ENCODE measurements at places on chromosomes 2 and 18.

- DNase-seq, result no peak
These were observed 61.6 kb upstream of the KLHL29 start for GRCh38 chr2:23323198-23323916.

- DNase-seq, result no peak
These were observed 126.6 kb upstream of the KYNU start for GRCh38 chr2:142750858-142751257.

DNA sequence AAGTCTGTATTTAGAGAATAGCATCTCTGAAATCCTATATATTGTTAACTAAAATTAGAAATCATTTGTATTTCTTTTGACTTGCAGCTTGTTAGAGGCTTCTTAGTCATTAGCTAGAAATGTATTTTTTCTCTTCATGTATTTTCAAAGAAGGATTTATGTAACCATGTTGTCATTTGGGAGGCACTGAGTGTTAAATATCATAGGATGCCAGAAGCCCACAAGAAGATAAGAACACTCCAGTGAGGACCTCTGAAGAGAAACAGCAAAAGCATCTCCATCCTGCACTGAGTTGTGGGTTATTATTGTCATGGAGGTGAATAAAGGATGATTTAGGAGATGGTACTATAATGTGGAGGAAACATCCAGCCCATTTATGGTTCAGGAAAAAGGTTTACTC, 93.5 kb downstream of the UBE2E3 start:
- DNase-seq, result peak; percentile 35

- DNase-seq, result peak; percentile 42
These were observed 43.6 kb downstream of the QPCT start for GRCh38 chr2:37388074-37388473.

- DNase-seq, result peak; percentile 14
These were observed 110.2 kb downstream of the EPHA4 start for GRCh38 chr2:221461901-221462300.

GRCh38 chr18:21404426-21404825, 162.4 kb downstream of the GREB1L start:
- DNase-seq, result no peak

GRCh38 chr18:5895299-5895875, at the start of gene TMEM200C:
Gene TMEM200C, minus strand, starts transcription at chr18:5895522. Its CDS starts 3,459 bp downstream, at chr18:5892063.
- peak; percentile 43 for DNase-seq

- peak; percentile 76 for DNase-seq
These were observed at the start of gene TLK1 for GRCh38 chr2:171160119-171160955. Gene TLK1, minus strand, starts transcription at chr2:171160893. Its CDS starts 465 bp downstream, at chr2:171160428.

DNA sequence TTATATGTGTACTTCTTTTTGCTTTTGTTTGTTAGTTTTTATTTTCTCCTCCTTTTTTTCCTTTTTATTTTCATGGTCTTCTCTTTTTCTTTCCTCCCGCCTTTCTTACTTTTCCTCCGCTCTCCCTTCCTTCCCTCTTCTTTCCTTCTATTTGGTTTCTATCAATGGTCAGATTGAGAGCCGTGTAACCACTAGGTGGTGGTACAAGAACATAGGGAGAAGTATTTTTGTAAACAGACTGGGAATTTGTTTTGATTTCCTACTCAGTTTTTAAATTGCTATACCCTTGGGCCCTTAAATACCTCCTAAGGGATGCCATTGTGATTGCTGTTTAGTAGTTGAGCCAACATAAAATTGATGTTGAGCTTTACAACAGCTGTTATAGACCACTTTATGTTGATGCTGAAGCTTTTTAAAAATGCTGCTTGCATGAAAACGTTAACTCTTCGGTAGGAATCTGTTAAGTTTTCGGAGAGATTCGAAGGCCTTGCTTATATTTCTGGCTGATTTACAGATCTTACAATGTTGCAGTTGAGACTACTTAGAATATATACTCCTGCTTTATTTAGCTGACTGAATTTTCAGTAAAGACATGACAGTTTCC, 124.2 kb downstream of the UBE2E3 start:
- peak; percentile 78 for DNase-seq

- DNase-seq, result peak; percentile 32
These were observed 39.4 kb upstream of the ZNF804A start for GRCh38 chr2:184558713-184559464.

- DNase-seq, result no peak
These were observed 56.3 kb upstream of the SMAD2 start for GRCh38 chr18:47986620-47987387.

DNA sequence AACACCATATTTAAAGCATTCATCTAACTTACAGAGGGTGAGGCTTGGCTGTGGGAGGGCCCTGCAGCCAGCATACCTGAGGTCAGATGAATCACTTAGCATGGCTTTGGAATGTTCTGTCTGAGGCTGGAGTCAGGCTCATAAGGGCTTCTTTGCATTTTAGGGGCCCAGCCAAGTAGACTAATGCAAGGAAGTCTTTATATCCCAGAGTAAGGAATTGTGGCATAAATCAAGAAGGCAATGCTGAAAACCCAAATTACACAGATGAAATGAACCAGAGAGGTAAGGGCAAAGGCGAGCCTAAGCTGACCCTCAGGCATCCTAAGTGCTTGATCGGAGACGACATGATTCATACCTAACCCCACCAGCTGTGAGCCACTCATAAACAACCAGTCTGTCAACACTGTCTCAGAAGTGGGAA, 383.6 kb downstream of the DCC start:
- peak; percentile 69 for DNase-seq

DNA sequence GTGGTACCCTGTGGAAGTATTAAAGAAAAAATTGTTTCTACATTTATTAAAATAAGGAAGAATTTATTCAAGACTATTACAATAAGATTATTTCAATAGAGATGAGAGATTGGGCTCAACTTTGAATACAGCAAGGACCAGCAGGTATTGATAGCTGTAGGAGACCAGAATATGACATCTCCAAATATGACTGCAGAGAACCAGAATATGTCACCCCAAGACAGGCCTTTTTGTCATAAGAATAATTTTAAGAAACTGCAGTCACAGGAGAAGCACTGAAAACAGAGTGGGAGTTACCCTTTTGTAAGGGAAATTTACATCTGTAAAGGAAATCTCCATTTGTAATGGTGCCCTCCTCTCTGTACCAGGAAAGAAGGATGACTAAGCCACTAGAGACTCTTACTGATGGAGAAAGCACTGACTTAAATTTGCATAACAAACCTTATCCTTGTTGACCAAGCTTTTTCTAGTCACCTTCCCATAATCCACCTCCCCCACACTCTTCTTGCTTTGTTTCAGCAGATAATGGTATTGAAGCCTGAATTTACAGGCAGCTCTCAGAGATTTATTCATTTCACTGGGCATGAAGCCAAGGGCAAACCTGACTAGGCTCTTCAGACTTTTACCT, 145.1 kb upstream of the RMP24 start:
- no peak for DNase-seq

- no peak for DNase-seq
These were observed 9.3 kb upstream of the MTERF4 start for GRCh38 chr2:241111440-241111805.

- no peak for DNase-seq
These were observed 140.1 kb downstream of the EXOC6B start for GRCh38 chr2:72685638-72686213.

- DNase-seq, result no peak
These were observed 72.7 kb upstream of the PPP1CB start for GRCh38 chr2:28678944-28679343.

DNA sequence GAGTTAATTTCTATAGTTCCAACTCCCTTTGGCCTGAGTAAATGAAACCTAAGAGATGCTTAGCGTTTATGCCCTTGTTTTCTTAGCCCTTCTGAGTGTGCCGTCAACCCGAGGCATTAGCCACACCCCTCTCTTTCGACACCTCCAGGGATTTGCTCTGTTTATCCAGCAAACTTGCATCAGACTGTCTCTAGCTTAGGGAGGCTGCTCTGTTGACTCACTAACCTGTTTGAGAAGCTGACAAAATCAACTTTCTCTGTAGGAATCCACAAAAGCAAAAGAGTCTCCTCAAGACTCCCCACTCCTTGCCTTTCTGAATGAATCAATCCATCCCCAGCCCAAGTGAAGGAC, 317.6 kb downstream of the TNS1 start:
- peak; percentile 90 for DNase-seq

GRCh38 chr2:28074137-28074536, 183.6 kb downstream of the BABAM2 start:
- no peak for DNase-seq

DNA sequence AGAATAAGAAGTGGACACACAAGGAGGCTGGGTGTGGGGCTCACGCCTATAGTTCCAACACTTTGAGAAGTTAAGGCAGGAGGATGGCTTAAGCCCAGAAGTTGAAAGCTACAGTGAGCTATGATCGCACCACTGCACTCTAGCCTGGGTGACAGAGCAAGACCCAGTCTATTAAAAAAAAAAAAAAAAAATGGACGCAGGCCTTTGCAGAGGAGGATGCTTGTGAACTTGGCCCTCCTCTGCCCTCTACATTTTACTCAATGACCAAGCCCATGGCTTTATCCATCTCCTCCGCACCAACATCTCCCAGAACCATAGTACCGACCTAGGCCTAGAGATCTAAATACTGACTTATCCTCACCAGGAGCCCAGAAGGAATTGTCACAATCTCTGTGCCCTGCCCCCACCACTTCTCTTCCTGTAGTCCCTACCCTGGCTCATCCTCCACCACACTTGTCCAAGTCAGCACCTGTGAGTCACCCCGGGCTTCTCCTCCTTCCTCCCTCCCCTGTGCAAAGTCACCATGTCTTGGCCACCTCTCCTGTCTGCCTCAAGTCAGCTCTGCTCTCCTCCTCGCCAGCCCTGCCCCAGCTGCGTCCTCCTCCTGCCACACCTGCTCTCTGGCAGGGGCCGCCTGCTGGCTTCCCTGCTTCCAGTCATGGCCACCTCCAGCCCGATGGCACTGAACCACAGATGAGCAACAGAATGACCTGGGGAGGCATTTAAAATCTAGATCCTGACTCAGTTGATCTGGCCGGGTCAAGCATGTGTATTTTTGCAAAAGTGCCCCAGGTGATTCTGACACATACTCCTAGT, 35.8 kb upstream of the ASPRV1 start:
- peak; percentile 15 for DNase-seq

DNA sequence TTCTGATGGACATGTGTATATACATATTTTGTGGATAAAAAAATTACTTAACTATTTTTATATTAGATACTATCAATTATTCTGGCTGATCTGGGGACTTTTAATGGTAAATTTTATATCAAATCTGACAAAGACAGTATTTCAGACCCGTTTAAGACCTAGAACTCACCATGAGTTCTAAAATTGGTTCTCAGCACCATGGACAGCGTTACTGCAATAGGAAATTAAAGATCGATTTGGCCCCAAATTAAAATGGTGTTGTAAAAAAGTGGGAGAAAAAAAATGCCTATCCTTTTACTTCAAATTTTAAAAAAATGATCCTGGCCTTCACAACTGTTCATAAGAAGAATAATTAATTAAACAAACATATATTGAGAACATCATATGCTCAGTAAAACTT, 919 bp upstream of the SCN2A start:
- DNase-seq, result peak; percentile 44

DNA sequence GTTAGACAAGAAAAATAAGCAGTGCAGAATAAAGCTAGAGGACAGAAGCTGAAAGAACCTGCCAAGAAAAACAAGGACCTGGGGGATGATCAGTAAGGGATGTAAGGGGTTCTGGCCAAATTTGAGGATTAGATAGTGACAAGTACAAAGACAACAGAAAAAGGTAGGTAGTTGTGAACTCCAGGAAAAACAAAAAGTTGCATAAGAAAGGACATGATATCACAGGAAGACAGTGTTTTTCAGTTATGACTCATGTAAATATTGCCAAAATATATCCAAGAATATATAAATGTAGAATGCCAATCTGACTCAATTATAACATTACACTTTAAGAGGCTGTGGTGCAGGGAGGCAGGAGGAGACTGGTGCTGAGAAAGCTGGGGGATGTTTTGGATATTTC, 209.8 kb upstream of the SH3BP4 start:
- no peak for DNase-seq

DNA sequence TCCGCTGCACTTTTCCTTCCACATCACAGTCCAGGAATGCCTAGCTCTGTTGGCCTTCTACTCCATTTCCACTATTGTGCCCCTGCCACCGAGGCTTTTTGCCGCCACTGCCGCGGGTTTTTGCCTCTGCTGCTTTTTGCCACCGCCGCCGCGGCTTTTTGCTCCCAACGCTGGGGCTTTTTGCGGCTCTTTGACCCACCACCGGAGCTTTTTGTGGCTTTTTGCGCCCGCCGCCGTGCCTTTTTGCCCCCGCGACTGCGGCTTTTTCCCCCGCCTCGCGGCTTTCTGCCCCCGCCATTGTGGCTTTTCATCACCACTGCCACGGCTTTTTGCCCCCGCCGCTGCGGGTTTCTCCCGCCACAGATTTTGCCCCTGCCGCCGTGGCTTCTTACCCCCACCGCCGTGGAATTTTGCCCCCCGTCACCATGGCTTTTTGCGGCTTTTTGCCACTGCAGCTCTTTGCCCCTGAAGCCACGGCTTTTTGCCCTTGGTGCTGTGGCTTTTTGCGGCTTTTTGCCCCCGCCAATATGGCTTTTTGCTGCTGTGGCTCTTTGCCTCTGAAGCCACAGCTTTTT, 2798.7 kb upstream of the TEKT4 start:
- DNase-seq, result no peak

GRCh38 chr18:76948345-76948744, 126.0 kb downstream of the ZNF236 start:
- no peak for DNase-seq

DNA sequence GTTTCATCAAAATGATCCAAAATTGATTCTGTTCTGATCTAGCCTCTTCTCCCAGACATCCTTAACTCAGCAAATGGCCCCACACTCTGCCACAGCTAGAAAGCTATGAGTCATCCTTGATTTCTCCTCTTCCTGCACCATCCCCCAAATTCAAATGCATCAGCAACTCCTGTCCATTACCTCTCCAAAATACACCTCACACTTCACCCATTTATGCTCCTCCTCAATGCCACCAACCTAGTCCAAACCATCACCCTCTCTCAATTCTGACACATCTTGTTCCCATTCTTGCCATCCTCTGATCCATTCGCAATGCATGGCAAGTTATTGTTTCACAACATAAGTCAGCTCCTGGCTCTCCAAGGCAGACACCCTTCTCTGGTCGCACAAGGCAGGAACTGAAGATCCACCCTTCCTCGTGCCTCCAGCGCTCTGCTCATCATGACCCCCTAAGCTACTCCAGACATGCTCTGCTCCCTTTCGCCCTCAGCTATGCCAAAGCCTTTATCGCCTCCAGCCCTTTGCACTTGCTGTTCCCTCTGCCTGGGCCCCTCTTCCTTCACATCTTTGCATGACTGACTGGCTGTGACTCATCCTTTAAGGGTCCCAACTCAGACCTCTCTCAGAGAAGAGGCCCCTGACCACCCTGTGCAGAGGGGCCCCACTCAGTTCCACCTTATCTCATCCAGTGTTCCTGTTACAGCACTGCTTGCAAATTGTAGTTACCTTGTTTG, 83.6 kb downstream of the MREG start:
- DNase-seq, result peak; percentile 21

- DNase-seq, result no peak
These were observed 178.6 kb downstream of the MYCN start for GRCh38 chr2:16118611-16119590.

- peak; percentile 14 for DNase-seq
These were observed 76.0 kb downstream of the EMX1 start for GRCh38 chr2:72993147-72993932.

- no peak for DNase-seq
These were observed 208.1 kb downstream of the KLHL29 start for GRCh38 chr2:23592898-23593751.

All from astrocyte of the spinal cord (primary cell).